Caco-2 (cell line): ENCODE measurements at places on chromosomes 6 and 20. TPM values are rescaled to one million over a fixed set of nuclear protein-coding genes. Genes with fewer than 3 reads are reported as not detected.

The RPS6KA2 gene
- 5.5 and 5.6 TPM in 2 replicates for total RNA-seq

The PRSS16 gene
- total RNA-seq, result 16.4 and 16.5 TPM in 2 replicates

The BACH2 gene
- 0.32 and 0.43 TPM in 2 replicates for total RNA-seq

The TINAG gene
- not detected in 2 replicates for total RNA-seq

The SLC17A1 gene
- total RNA-seq, result not detected in 2 replicates

GRCh38 chr20:16040742-16041141 lies 532.5 kb downstream of the KIF16B start:
- no peak for DNase-seq

DNA sequence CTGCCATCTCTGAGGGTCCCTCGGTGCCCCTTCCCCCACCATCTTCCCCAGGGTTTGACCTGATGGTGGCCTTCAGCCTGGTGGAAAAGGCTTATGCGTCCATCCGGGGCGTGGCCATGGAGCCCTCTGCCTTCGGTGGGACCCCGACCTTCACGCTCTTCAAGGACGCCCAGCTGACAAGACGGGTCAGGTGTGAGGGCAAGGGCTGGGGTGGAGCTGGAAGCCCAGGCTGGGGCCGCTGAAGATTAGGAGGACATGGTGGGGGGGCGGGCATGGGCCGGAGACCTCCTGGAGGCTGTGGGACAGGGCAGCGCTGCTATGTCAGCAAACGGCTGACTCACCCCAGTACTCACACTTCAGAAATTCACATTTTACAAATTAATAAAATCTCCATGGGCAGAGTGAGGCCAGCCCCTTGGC lies 23.5 kb downstream of the COL20A1 start:
- no peak for DNase-seq

DNA sequence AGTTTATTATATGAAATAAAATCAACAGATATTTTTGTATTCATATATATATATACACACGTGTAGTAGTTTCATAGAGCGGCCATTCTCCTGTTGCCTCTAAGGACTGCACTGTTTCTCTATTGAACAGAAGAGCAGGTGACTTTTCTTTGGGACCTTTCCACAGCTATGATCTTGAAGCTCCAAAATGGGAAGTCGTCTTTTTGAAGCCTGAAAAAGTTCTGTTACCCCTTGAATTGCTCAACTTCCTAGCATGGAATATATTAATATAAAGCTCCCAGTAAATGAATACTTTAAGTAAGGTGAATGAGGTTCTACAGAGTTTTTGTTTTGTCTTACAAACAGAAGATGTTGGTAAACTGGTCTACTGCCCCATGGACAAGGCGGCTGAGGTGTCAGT lies 42.2 kb upstream of the ADTRP start:
- no peak for DNase-seq

- DNase-seq, result no peak
These were observed 597.9 kb downstream of the EPM2A start for GRCh38 chr6:145137425-145137824.

DNA sequence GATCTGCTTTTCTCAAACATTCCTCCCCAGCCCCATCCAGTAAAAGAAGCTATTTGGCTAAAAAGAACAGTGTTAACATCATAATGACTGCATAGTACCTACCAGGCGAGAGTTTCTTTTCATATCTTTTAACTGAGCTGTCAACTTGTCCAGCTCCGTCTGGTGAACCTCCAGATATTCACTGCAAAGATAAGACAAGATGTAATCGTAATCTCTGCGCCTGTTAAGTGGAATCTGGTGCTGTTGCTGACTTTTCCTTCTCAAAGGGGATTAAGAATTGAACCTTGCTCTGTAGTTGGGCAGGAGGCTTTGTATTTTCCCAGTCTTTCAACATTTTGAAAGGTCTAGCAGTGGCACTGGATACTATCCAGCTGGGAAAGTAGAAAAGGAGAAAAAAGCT lies 63.0 kb downstream of the RIPOR2 start:
- DNase-seq, result no peak

- DNase-seq, result peak; percentile 81
These were observed 136.3 kb downstream of the MRPL14 start for GRCh38 chr6:43990627-43991619.

DNA sequence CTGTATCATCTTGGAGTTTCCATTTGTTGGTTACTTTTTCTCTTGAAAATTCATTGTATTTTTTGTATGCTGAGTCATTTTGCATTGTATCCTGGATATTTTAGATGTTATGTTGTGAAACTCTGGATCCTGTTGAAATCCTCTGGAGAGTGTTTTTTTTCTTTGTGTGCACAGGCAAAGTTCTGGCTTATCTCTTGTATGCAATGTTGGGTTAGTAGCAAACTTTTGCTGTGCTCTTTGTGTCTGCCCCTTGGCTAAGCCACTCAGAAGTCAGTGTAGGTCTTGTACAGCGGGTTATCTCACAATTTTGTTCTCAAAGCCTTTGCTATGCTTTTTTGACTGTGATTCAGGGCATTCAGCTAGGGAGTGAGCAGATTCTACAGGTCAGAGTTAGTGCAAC lies 29.1 kb upstream of the LMBRD1 start:
- peak; percentile 33 for DNase-seq

GRCh38 chr6:142482974-142483373 lies 181.2 kb downstream of the ADGRG6 start:
- DNase-seq, result no peak

GRCh38 chr6:74491844-74492374 lies 713.9 kb downstream of the COL12A1 start:
- DNase-seq, result no peak

DNA sequence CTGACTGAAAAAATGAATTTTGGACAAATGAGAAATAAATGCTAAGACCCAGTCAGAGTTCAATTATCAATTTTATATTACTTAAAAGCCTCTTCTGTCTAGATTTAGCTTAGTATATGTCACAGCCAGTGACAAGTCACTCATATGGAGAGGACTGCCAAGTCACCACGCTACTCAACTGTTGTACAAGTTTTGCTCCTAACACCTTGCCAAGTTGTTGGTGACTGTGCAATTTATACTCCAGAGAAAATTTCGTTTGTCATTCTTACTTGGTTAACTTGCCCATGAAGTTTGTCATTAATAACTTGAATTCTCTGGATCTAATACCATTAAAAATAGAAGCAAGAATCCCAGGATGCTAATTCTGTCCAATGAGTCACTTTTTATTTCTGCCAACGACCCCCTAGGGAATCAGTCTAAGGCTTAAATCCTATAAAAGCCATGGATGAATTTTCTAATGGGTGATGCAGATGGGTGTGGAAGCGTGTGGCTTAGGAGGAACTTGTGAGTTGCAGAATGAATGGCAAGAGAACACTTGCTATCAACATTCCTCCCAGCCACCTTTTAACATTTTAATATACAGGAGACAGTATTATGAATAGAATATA lies 30.4 kb upstream of the FBXO30 start:
- DNase-seq, result no peak

DNA sequence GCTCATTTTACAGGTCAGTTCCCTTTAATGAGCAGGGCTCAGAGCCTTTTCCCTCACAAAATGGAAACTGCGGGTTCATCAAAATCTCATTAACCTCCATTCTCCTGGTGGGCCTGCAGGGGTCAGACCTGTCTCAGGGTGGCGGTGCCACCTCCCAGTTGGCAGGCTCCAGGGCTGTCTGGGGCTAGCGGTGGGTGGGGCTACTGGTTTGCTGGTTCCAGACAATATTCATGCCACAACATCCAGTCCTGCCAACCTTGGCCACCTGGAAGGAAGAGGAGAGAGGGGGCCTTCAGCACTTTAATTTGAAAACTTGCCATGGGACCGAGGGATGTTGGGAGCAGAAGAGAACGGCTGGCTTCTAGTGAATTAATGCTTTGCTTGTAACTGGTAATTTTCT lies 41.9 kb upstream of the CTNNBL1 start:
- DNase-seq, result peak; percentile 59
